ENCODE measurements at places on chromosomes 16 and 17.

DNA sequence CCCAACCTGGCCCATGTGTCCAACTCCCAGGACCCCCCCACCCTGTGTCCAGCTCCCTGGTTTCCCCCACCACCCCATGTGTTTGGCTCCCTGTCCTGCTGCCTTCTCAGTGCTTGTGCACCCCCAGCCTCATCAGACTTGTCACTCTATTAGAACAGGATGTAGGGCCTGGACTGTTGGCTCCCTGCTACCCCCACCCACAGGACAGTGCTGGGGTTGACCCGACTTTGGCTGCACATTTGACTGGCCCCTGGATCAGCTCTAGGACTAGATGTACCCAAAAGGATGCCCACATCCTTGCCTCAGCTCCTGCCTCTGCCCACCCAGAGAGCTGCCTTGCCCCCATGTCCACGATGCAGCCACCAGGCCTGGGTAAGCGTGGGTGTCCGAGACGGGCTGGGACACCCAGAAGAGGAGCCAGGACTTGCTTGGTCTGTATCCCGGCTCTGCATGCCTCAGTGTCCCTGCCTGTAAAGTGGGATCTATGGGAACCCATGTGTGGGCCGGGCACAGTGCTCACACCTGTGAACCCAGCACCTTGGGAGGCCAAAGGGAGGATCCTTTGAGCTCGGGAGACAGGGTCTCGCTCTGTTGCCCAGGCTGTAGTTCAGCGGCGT lies 1.5 kb upstream of the CCDC57 start:
- DNase-seq = no peak

DNA sequence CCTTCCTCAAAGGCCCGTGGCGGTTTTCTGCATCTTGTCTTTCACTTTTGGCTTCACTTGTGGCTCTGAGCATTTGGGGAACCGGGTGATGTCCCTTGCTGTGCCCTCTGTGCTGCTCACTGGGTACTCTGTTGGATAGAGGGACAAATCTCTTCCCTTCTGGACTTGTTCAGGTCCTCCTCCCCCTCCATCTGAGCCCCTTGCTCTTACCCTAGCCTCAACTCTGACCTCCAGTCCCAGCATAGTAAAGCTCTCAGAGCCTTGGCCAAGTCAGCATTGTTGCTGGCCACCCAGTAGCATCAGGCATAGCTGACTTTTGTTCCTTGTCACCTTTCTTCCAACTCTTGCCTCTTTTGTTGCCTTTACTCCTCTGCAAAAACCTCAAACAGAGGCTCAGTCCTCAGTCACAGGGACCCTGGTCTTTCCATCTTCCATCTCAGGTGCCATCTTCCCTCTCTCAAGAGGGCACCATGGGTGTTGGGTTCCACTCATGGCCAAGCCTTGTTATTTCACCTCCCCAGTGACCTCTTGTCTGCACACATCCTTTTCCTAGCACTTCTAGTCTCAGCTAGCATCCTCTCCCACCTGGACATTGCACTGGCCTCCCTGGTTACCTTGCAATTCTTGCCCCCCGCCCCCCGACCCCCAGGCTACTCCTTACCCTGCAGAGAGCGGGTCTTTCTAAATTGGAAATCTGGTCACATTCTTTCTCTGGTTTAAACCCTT lies 393 bp upstream of the PSMB10 start:
- no peak for DNase-seq

DNA sequence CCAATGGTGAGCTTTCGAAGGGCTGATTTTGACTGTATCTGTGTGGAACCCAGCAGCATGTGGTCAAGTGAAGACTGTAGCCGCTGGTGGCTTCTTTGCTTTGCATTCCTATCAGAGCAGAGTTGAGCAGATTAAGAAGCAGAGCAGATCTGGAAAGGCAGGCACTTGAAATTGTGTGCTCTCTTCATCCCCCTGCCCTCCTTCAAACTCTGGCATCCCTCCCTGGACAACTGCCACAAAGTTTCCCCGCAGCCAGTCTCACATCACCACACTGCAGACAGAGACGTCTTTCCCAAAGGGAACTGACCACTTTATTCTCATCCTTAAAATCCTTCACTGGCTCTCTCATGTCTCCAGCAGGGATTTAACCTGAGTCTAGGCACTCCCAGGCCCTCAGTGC lies 237.1 kb upstream of the DYNLRB2 start:
- peak; percentile 5 for DNase-seq

DNA sequence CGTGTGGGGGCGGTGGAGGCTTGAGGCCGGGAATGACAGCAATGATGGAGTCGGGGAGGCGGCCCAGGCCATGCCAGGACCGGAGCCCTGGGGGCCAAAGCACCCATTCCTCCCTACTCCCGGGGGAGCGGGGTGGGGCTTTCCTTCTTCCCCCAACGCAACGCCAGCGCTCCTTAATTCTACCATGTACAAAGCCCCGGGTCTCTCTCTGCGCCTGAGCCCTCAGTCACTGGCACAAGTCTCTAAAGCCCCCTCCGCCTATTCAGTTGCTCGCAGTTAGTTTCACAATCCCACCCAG lies 245 bp upstream of the RNF227 start:
- DNase-seq = no peak

GRCh38 chr16:87056083-87056482 lies 261.1 kb downstream of the C16orf95 start:
- DNase-seq = no peak

DNA sequence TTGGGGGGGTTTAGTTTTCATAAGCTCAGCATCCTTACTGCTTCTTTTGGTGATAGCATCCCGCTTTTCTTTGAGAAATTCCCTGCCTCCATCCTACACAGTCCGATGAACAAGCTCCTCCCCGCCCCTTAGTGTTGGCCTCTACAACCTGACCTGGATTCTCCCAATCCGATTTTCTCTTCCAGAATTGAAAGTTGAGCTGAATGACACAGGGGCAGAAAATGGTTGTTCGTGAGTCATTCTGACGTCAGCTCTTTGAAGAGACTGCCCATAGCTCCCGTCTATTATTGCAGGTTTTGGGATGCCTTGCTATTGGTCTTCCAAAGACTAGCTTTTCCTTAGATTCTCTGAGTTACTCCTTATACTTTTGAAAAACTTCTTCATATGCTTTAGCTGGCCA lies 279.7 kb downstream of the SLC39A11 start:
- no peak for DNase-seq

GRCh38 chr16:84836234-84836647 lies 16.5 kb downstream of the CRISPLD2 start:
- peak; percentile 88 for DNase-seq

DNA sequence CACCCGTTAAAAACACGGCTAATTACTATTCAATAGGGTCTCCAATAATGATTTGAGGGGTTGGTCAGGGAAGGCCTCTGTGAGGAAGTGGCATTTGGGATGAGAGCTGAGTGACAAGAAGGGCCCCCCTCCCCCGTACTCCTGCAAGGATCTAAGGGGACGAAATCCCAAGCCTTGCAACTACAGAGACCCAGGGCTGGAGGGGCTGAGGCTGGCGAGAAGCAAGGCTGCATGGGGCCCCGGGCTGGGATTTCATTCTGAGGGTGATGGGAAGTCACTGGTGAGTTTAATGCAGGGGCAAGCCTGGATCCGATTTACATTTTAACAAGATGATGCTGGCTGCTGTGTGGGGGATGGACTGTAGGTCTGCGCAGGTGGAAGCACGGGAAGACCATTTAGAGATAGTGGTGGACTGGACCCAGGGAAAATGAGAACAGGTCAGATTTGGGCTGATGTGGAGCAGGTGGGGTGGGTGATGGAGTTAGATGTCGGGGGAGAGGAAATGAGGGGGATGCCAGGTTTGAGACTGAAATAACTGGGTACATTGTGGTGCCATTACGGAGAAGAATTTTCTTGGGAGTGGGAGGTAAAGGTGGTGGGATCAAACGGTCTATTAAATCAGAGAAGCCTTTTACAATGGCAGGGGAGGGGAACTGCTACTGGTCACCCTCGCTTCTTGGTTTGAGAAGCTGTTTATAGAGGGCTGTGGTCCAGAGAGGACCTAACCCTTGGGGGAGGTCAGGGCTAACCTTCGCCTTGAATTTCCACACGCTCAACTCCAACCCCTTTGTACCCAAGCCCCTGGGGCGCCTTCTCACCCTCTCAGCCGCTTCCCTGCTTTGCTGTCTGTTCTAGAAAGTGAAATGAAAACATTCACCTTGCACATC lies 932 bp upstream of the MYBBP1A start:
- DNase-seq = no peak

- no peak for DNase-seq
Measured at GRCh38 chr17:77873500-77874302, 84.8 kb upstream of the TNRC6C start.

GRCh38 chr16:60302261-60302660 lies 1568.1 kb upstream of the GOT2 start:
- DNase-seq = no peak

- no peak for DNase-seq
Measured at GRCh38 chr17:17303847-17304490, 796 bp downstream of the NT5M start.

- no peak for DNase-seq
Measured at GRCh38 chr16:25550647-25551046, 141.1 kb upstream of the HS3ST4 start.

DNA sequence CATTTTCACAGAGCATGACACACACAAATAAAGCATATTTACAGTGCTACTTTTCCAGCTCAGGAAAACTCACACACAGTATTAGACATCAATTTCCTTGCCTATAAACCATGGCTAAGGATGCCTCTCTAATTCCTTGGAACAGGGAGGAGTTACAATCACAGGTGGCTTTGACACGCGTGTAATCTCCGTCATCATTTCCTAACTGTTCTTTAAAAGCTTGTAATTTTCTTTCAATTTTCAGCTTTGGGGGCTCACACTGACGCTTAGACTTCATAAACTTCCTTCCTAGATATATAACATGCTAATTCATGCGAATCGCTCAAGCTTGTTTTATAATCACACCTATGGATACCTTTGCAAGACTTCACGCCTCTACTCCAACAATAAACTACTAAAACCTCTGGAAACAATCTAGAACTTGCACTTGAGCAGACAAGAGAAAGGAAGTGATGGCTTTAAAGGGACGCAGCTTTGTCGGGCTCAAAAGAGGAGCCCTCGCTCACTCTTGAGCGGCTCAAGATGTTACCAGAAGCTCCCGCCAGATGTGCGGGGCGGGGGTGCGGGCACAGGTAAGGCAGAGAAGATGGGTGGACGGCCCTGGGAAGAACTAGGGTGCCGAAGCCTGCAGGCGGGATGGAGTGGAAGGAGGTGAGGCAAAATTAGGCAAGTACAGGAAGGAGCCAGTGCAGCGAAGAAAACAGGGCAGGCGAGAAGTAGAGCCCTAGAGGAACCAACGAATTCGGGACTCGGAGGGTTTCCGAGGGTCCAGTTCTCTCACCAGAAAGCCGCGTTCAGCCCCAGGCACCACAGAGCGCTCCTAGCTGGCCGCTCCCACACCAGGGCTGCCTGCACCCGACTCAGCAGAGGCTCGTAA lies 631 bp downstream of the RETREG3 start:
- no peak for DNase-seq

- no peak for DNase-seq
Measured at GRCh38 chr17:17706140-17707060, 25.1 kb downstream of the RAI1 start.

DNA sequence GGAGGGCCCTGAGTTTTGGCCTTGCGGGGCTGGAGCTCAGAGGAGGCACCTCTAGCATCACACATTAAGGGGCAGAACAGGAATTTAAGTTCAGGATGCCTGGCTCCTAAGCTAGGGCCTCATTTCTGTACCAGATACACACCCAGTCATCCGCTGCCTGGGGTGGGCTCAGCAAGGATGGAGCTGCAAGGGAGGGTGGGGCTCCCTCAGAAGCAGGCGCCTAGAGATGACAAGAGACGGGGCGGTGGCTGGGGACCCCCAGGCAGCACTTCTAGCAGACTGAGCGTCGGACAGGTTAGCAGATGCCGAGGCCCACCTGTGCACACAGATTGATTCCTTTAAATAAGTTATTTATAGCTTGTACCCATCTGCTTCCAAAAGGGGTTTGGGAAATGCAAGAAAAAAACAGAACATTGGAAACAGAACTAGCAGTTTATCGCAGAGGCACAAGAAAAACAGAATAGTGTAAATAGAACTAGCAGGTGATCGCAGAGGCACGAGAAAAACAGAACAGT lies 47.6 kb upstream of the CBFA2T3 start:
- no peak for DNase-seq

DNA sequence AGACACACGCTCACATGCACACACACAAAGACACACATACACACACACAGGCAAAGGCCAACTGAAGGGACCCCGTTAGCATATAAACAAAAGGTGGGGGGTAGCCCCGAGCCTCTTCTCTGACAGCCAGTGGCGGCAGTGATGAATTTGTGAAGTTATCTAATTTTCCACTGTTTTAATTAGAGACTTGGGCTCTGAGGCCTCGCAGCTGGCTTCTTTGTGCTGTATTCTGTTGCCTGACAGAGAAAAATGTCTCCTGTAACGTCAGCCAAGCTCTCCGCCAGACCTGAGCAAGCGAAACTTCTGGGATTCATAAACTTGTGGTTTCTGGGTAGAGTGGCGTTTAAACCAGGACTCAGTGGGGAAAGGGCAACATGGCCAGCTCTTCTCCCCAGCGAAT lies 113.9 kb upstream of the FOXF1 start:
- no peak for DNase-seq

GRCh38 chr17:549177-550040 lies 165.2 kb downstream of the VPS53 start:
- DNase-seq = peak; percentile 93

- peak; percentile 52 for DNase-seq
Measured at GRCh38 chr16:73113336-73113735, 65.4 kb upstream of the ZFHX3 start.

GRCh38 chr16:65739518-65739917 lies 617.7 kb upstream of the CDH11 start:
- DNase-seq = no peak

DNA sequence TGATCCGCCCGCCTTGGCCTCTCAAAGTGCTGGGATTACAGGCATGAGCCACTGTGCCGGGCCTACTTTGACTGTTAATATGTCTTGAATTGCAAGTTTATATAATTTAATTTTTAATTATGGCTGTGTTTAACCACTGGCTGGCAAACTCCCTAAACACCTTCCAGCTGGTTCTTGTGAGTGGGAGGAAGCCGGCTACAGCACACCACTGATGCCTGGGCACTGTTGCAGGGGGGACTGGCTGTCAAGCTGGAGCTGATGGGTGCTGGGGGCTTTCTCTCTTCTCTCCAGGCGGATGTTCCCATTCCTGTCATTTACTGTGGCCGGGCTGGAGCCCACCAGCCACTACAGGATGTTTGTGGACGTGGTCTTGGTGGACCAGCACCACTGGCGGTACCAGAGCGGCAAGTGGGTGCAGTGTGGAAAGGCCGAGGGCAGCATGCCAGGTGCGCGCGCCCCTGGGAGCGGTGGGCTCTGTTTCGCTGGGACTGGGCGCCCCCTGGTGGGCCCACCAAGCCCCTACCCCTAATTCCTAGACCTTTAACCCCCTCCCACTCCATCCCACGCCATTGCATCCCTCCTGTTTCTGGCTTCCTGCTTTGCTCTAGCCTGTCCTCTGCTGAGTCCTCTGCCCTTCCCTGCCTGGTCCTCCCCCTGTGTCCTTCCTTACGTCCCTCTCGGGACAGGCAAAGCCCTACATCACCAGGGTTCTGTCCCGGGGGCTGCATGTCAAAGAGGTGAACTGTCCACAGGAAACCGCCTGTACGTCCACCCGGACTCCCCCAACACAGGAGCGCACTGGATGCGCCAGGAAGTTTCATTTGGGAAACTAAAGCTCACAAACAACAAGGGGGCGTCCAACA lies 9.5 kb downstream of the TBX21 start:
- DNase-seq = no peak

All from retinal pigment epithelial cell (primary cell).